Astrocyte (in vitro differentiated cells and primary cell): ENCODE measurements at places on chromosomes 2 and 18.
A peak's percentile ranks its signal among the peaks of the same experiment; 100 is the strongest.

GRCh38 chr2:209138079-209138478 lies 285.8 kb upstream of the MAP2 start:
- DNase-seq = no peak

DNA sequence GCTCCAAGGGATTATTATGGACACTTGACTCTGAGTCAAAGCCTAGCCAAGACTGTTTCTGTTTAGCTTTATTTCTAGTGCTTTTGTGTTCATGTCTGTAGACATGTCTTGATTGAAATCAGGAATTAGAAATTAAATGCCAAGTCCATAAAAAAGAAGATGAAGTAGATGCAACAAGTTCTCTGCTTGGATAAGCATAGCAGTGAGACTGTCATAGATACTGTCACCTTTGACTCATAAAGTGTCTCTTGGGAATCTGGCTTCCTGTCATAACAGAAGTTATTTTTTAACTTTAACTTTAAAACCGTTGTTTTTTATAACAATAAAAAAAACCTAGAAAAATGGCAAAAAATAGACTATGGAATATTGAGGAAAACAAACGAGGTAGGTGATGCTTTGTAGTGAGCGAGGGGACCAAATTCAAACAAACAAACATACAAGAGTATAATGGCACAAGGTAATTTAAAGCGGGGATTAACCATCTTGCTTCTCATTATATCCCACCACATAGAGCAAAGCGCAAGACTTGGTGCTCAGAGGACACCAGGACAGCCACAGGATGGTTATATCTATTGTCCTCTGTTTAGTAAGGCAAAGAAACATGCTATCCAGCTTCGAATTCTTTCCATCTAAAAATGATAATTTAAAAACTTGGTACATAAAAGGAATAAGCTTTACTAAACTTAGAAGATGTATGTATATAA lies 64.6 kb downstream of the CD226 start:
- no peak for DNase-seq

DNA sequence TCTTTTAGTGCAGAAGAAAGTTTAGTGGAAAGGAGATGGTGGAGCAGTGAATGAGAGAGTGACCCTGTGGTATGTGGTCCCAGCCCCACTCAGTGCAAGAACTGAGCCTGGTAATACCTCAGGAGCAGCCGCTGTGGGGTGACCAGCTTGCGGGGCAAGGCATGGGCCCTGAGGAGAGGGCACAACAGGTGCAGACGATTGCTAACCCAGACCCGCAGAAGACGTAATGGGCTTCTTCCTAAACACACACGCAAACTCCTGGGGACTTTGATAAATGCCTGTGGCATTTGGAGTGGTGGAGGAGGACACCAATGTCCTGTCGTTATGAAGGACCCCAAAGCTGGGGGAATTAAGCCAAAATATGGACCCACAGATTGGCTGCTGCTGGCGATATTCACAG lies 78.7 kb downstream of the GFPT1 start:
- DNase-seq = no peak

GRCh38 chr2:221570321-221570935 lies 1.7 kb downstream of the EPHA4 start:
- DNase-seq = no peak

DNA sequence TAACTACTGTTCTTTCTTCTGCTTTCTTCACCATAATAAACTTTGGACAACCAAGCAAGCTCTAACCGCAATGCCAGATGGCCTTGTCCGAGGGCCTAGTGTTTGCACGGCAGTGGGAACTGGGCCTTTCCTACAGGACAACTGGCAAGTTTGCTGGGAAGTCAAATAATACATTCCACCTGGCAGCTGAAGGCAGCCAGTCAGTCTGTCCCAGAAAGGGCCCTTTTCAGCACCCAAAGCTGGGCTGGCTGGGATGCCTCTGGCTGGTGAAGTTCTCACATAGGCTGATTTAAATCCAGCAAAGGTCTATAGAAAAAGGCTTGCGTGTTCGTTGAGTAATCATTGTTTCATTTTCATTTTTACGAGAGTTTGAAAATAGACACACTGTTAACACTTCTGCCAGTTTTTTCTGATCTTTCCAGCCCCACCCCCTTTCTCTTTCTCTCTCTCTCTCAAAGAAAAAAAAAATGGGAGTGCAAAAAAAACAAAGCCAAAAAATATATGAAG lies 110.0 kb upstream of the EPAS1 start:
- DNase-seq = peak; percentile 49

DNA sequence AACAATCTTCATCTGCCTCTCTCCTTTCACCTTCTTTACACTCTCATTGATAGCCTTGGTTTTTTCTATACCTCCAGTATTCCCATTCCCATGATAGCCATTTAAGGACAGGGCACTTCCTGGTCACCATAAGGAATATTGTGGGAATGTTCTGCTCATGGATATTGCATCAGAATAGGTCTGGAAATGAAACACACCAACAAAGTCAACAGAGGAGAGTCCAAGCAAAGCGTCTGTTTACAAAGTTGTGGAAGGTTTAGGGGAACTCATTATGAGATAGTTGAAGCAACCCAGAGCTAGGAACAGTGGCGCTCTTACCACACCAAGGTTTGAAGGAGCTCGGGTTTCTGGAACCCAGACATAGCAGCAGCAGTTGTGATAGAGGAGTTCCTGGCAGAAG lies 150.3 kb upstream of the TNP1 start:
- DNase-seq = no peak

GRCh38 chr2:223055836-223056235 lies 3.8 kb downstream of the KCNE4 start:
- DNase-seq = peak; percentile 68

- no peak for DNase-seq
These were observed 182.7 kb upstream of the EPC2 start for GRCh38 chr2:148461876-148462275.

GRCh38 chr2:207676827-207677354 lies 34.5 kb upstream of the CCNYL1 start:
- DNase-seq = peak; percentile 90

- DNase-seq = no peak
These were observed 89.8 kb downstream of the PRKCE start for GRCh38 chr2:45741161-45741850.

DNA sequence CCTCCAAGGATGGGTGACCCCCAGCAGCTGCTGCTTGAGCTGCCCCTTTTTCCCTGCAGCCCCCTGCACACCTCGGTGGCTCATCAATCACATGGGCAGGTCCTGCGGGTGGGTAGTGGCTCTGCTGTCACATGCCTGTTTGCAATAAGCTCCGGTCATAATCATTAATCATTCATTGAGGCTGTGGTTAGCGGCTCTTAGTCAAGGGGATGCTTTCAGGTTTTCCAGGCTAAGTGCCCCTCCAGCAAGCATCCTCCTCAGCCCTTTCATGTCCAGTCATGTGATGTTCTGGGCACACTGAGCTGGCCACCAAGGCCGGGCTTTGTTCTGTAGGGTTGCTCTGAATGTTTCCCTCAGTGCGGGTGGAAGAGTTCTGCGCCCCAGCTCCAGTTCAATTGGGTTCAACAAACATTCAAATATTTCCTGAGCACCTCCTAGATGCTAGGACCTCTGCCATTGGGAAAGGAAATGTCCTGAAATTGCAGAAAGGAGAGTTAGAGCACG lies 96.4 kb upstream of the LDAH start:
- no peak for DNase-seq

DNA sequence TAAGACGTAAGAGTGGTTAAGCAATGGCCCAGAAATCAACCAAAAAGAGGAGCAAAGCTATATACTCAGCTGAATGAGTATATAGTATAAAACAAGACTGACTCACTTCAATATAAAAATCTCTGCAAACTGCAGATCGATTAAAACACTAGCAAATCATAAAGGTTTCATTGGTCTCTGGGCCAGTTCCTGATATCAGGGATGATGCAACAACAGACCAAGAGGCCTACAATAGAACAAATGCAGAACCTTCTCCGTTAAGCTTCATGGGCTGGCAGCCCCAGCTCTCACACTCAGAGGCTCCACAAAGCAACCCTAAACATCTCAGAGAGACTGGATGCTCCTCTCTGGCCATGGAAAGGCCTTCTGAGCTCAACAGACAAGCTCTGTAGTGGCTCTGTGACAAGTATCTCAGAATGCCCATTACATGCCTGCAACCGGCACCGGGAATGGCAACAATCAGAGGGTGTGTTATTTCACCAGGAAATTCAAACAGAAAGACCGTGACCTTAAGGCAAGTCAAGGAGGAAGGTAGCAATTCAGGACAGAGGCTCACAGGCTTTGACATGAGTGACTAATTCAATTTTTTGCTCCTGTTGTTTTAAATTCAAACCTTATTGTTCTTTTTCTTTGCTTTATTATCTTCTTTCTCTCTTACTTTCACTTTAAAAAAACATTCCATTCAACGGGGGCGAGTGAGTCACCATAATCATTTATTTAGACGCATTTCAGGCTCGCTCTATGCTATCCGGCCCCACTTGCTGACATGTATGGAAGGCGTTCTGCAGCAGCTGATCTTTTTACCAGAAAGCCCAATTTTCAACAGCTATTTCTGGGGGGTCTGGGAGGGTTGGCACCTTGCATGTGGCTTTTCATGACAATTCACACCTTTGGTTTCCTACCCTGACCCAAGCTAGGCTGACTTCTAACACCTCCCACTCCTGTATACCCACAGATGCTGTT lies 15.1 kb downstream of the CYRIA start:
- peak; percentile 76 for DNase-seq

- no peak for DNase-seq
These were observed 65.7 kb upstream of the FOSL2 start for GRCh38 chr2:28326881-28327505.

GRCh38 chr18:62281684-62282083 lies 43.4 kb upstream of the TNFRSF11A start:
- DNase-seq = peak; percentile 83

- peak; percentile 35 for DNase-seq
These were observed 60.0 kb upstream of the SGPP2 start for GRCh38 chr2:222364285-222364895.

DNA sequence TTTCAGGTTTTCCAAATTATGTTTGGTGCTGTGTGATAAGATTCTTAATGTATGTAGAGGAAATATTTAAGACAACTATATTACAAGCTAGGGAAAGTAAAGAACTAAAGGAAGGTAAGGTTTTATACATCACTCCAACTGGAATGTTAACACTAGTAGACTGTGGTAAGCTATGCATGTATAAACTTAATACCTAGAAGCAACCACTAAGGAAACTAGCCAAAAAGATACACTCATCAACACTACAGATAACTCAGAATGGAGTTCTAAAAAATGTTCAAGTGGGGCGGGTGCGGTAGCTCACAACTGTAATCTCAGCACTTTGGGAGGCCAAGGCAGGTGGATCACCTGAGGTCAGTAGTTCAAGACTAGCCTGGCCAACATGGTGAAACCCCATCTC lies 37.8 kb upstream of the MALL start:
- peak; percentile 69 for DNase-seq

GRCh38 chr2:26887151-26887550 lies 39.2 kb downstream of the DPYSL5 start:
- no peak for DNase-seq

- peak; percentile 10 for DNase-seq
These were observed at the start of gene CNGA3 for GRCh38 chr2:98346311-98347236. CNGA3 (plus strand) TSS chr2:98346456; CDS start chr2:98369976, 23,520 bp downstream.

- DNase-seq = no peak
These were observed 22.5 kb upstream of the ACYP2 start for GRCh38 chr2:54092940-54093339.

- DNase-seq = peak; percentile 23
These were observed 40.6 kb downstream of the TRABD2A start for GRCh38 chr2:84840306-84840705.

DNA sequence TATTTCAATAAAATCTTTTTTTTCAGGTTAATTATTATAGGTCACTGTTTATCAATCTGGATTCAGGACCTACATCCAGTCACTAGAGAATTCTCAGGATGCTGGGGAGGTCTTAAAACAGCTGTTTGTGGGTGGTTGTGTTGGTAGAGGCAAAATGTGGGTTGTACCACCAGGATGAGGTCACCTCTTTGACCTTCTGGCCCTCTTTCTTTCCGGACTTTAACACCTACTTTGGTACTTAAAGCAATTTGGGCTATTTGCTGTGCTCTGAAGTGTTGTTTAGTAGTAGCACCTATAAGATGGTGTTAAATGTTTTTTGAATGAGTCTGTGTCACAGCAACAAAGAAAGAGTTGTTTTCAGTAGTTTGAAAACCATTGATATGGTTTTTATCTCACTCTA lies 14.6 kb downstream of the EML4 start:
- DNase-seq = no peak

DNA sequence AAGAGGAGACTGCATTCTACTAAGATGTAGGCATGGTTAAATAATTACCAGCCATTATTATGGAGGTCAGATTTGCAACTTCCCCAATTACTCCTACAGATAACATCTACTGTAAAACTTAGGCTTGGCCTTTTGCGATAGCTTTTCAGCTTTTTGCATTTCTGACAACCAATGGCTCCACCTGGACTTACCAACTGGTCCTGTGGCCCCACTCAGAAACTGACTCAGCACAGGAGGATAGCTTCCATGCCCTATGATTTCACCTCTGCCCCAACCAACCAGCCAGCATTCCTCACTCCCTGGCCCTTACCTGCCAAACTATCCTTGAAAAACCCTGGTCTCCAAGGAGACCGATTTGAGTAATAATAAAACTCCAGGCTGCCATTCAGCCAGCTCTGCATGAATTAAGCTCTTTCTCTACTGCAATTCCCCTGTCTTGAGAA lies 28.2 kb downstream of the TUBB6 start:
- DNase-seq = no peak

GRCh38 chr2:85247610-85248009 lies 80.2 kb downstream of the TGOLN2 start:
- no peak for DNase-seq
